Renal pelvis (tissue), 12 donors: ENCODE measurements at places on chromosomes 12 and 14. TPM values are rescaled to one million over a fixed set of nuclear protein-coding genes. Genes with fewer than 3 reads are reported as not detected.

GLS2 gene
- polyA plus RNA-seq: 1.00 TPM

GALNT9 gene
- 10.5 TPM for polyA plus RNA-seq

SLC4A8 gene
- 5.2 TPM for polyA plus RNA-seq

GRCh38 chr12:68175557-68176061 lies 16.1 kb upstream of the IFNG start:
- DNase-seq: no peak

GRCh38 chr14:22986508-22987054 lies 4.2 kb upstream of the AJUBA start:
- no peak for DNase-seq

DNA sequence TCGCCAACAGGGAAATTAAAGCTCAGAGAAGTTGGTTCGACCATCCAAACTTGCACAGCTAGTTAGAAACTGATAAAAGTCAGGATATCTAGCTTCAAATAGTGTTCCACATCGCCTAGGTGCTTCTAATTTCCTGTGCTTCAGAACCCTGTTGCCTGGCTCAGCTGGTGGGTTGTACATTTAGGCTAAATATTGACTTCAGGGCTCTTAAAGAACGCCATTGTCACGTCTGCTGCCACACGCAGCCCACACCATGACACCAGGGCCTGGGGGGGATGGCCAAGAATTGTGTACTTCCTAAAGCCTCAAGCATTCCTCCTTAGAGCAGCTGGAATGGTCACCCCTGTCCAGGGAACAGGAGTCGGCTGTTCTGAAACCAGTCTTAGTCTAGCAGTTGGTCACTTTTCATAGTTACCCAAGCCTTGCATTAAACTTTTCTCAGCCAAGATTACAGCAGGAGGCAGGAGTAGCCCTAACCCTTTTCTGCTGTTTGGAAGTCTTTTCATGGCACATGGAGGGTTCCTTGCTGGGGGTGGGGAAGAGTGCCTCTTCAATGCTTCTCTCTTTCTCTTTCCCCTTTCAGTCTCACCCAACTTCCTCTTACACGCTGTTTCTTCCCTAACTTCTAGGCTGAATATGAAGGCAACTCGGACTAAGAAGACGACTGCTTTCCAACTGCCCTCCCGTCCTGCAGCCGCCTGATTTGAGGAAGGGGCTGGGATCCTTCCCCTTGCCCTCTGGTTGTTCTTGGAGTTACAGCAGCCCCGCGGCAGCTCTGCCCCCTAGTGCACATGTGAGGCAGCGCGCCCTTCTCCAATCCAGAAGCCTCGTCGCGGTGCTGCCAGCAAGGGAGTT lies 17.1 kb downstream of the FOS start:
- DNase-seq: peak; percentile 79
